ENCODE measurements at places on chromosomes 16 and 17.

GRCh38 chr17:64209983-64210382 lies 53.1 kb downstream of the TEX2 start:
- no peak for DNase-seq

GRCh38 chr16:63497408-63497807 lies 1461.2 kb upstream of the CDH8 start:
- no peak for DNase-seq

DNA sequence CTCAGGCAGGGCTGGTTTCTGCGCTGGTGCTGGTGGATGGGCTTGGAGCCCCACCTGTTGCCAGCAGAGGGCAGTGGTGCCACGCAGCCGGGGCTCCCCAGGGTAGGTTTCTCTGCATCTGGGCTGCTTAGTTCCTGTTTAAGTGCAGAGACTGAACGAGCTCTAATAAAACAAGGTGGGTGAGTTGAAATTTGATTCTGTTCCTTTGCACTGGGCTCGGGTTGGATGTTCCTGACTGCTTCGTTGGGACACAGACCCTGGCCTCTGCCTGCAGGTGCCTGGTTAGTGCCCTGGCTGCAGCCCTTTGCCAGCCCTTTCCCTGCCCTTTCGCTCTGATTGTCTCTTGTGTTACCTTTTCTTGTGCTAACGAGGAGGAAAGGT lies 30.0 kb downstream of the TBCD start:
- DNase-seq, result peak; percentile 91

DNA sequence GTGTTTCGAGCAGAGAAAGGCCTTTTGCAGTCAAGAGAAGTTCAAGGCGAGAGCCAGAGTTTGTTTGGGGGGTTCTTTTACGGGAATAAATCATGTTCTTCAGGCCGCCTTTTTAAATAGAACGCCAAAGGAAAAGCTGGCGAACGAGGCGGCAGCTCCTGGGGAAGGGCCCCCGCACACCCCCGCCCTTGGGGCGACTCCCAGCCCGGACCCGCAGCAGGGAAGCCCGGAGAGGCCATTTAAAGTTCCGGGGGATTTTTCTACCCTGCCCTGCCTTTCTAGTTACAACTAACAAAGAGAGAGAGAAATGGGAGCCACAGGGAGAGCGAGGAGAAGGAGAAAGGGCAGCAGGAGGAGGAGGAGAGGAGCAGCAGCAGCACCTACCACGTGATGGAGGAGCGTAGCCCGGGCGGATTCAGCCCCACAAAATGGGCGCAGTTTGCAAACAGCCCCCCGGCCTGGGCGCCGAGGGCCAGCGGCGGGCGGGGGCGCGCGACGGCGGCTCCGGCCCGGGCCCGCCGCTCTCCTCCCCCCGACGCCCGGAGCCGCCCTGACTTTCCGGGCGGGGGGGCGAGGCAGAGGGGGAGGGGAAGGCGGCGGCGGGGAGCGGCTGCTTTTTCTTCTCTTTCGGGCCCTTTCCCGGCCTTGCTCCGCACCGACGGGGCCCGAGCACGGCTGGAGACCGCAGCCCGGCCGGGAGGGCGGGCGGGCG lies 634 bp downstream of the KANSL1 start:
- DNase-seq, result peak; percentile 83

DNA sequence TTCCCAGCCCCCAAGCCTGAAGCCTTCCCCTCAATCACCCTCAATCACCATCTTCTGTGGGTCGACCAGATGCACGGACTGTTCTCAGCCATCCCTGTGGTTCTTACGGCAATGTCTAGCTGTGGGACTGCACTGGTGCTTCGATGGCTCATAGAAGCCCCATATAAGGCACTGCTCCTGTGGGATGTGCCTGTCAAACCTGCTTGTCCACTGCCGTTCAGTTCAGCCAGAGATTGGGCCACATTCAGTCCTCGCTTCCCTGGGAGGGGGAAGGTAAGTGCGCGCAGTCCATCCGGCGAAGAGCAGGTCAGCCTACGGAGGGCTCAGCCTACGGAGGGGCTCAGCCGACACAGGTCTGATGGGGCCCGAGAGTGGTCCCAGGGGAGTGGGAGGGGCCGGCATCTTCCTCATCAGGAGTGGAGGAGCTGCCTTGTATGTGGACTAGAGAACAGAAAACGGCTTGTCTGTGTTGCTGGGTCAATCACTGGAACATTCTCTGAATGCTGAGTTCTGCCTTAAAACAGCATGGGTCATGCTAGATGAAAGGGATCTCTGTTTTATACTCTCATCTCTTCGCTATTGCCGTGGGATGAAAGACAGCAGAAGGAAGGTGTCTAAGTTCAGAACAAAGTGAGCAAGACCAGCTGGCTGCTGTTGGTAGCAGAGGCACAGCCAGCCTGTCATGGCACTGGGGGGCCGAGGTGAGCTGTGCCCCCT lies at the start of gene CARD14:
Gene CARD14, plus strand, starts transcription at position 247 of the 717 bp plus-strand sequence. CDS start 11,409 bp downstream, outside the sequence.
- DNase-seq, result no peak

Data from activated CD8-positive, alpha-beta memory T cell treated with anti-CD3 and anti-CD28 coated beads, Interleukin-2, amount 50 U/mL, for 48 hours (primary cell).